Smooth muscle cell of the brain vasculature (primary cell): ENCODE measurements at places on chromosomes 2 and 18.

GRCh38 chr2:19033240-19033639 lies 325.2 kb downstream of the OSR1 start:
- no peak for DNase-seq

DNA sequence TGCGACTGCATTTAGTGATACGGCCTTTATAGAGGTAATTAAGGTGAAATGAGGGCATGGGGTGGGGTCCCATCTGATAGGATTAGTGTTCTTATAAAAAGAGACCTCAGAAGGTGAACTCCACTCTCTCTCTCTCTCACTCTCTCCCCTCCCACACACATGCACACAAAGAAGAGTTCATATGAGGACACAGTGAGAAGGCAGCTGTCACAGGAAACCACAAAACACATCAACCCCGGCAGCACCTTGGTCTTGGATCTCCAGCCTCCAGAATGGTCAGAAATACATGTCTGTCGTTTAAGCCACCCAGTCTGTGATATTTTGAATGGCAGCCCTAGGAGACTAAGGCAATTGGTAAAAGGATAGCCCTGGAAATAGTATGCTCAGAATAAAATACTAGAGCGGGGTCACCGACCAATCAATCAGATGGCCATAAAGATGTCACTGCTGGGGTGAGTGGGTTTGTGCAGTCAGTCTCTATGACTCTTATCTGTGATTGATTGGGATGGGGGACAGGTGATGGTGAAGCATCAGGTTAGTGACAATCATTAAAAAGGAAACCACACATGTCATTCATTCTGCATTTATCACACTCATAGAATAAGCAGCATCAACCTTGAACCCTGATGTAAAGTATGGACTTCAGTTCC lies 118.9 kb upstream of the POU3F3 start:
- DNase-seq: no peak

DNA sequence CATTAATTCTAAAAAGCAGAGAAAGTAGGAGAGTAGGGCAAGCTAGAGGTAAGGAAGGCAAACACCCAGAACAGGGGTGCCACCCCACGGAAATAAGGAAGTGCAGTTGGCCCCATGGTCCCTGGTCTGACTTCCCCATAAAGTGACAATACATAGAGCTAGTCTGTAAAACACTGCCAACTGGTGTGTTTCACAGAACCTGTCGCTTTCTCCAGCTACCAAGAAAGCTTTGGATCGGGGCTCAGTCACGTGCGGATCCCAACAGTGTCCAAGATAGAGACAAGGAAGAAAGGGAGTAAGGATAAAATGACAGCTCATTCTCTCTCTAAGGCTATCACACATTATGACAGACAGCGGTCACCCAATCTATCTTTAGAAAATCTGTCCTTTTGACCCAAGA lies 36.4 kb downstream of the TBC1D8 start:
- no peak for DNase-seq

GRCh38 chr2:54945391-54946219 lies 104.6 kb downstream of the RTN4 start:
- peak; percentile 26 for DNase-seq

- DNase-seq: no peak
These were observed 53.1 kb downstream of the RHBDD1 start for GRCh38 chr2:226888971-226889370.

- DNase-seq: no peak
These were observed 43.8 kb downstream of the STAT1 start for GRCh38 chr2:190970160-190970559.

- no peak for DNase-seq
These were observed 1420.3 kb upstream of the PIK3C3 start for GRCh38 chr18:40534723-40535122.

- no peak for DNase-seq
These were observed 145.0 kb upstream of the SPATS2L start for GRCh38 chr2:200161458-200161857.

DNA sequence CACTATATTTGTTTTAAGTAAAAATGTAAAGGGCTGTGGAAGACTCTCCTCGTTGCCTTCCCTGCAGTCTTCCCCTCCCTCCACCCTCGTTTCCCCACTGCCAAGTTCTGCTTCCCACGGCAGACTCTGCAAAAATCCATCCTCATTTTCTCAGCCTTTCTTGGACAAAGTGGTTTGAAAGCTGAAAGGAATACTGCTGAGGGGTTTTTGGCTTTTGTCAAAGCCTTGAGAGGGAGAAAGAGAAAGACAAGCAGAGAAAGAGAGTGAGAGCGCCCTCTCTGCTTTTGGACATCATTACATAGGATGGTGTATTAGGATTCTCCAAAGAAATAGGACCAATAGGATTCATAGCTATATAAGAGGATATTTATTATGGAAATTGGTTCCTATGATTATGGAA lies 455.9 kb upstream of the SOX11 start:
- DNase-seq: no peak

DNA sequence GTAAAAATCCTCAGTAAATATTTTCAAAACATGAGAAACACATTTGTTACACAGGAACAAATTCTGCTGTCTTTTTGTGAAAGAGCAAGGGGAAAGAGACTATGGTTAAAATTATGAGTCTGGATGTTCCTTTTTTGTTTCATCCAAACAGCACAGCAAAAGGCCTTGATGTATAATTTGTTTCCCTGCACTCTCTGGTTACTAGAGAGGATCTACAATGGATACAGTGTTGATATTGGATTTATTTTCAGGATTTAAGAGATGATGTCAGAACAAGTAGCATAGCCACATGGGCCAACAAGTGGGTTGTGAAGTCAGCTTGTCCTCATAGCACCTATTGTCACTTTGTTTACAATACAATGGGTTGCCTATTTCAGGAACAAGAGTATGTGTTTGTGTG lies 11.3 kb upstream of the ERBB4 start:
- DNase-seq: no peak

DNA sequence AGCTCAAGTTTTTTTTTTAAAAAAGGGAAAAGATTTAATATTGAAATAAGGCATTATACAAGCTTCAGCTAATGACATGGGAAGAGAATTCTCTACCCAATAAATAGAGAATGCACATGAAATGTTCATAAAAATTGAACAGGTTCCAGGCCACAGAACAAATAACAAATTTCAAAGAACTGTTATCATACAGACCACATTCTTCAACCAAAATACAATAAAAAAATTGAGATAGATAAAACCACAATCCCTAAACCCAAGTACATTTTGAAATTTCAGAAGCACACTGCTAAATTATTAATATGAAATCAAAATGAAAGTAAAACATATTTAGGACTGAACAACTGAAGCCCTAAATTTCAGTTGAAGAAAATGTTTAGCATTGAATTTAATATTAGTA lies 89.6 kb downstream of the BCL2 start:
- no peak for DNase-seq

GRCh38 chr2:45370369-45370768 lies 240.7 kb downstream of the SRBD1 start:
- DNase-seq: no peak

DNA sequence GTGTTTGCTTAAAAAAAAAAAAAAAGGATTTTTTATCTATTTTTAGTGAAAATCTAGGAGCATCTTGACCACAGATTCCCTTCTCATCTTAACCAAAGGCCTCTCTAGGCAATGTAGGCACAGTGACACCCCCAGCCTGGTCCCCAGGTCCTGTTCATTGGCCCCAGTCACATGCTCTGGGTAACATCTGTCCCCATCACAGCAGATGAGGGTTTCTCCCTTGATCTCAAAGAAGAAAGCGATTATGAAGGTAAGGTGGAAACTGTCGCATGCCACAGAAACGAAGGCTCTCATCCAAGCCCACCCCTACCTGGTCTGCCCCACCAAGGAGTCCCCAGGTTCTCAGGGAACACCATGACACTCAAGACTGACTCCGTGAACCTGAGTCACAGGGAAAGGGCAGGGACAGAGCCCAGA lies 4.7 kb downstream of the HS6ST1 start:
- DNase-seq: no peak

GRCh38 chr2:231218366-231218765 lies 19.9 kb downstream of the ARMC9 start:
- no peak for DNase-seq

GRCh38 chr18:28890791-28891190 lies 713.9 kb upstream of the CDH2 start:
- no peak for DNase-seq

GRCh38 chr2:164840458-164840929 lies 1.1 kb downstream of the COBLL1 start:
- DNase-seq: no peak

- no peak for DNase-seq
These were observed 798 bp downstream of the TANC1 start for GRCh38 chr2:158969162-158969714.

- no peak for DNase-seq
These were observed 8.4 kb upstream of the LIMS2 start for GRCh38 chr2:127683757-127684156.

GRCh38 chr2:41955316-41956043 lies 92.3 kb upstream of the PKDCC start:
- DNase-seq: no peak

- DNase-seq: no peak
These were observed 60.2 kb downstream of the TMEM247 start for GRCh38 chr2:46539327-46540276.

GRCh38 chr2:9170458-9171130 lies 36.0 kb upstream of the ASAP2 start:
- no peak for DNase-seq

- DNase-seq: no peak
These were observed 110.2 kb downstream of the BARD1 start for GRCh38 chr2:214699236-214699635.

DNA sequence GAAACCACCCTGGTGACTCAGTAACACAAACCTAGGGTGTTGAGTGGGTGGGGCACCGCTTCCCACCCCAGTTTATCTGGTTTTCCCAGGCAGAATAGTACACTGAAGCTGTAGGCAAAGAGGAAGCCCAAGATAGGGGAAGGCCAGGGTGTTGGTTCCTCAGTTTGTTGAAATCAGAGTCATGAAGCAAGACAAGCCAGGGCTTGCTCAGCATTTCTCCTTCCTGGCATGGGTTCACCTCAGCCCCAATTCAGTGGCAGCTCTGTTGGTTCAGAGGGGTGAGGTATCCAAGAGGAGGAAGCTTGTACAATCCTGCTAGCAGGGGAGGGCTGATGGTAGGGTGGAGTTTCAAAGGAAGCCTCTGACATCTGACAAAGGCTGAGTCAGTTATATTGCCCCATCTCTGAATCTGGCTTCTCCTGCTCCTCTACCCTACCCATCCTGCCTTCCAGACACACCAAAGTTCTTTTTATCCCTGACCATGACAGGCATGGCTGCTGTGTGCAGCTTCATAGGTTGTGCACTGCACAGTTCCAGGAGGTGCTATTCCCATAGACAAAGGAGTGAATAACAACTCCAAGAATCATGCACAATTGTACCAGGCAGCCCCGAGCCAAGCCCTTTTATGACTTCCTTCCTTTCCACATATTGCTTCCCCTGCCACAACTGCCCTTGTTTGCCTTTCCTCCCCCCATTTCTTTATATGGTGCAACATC lies 24.9 kb upstream of the RAB10 start:
- DNase-seq: no peak

- DNase-seq: no peak
These were observed 22.2 kb downstream of the HK2 start for GRCh38 chr2:74856004-74856578.

DNA sequence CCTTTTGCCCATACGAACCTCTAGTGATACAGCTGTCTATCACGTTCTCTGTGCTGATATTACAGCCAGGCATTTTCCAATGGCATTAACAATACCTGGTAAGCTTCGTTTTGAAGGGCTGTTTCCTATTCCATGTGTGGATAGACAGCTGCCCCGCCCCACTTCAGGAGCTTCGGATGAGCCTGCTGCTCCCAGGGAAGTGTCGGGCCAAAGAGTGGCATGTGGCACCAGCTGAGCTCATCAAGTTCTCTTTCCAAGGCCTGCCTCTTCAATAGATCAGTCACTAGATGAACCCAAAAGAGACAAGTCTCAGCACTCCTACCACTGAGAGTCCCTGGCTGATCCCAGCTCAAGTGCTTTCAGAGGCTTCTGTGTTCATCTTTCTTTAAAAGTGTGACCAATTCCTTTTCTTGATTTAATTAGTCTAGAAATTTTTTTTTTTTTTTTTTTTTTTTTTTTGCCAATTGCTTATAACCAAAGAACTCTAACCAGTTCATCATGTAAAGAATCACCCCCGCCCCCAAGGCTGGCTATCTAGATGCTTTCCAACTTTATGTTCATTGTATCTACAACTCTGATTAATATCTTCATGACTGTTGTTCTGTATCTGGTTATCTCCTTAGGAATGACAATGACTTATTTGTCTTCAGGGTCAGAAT lies 46.6 kb downstream of the HDAC4 start:
- DNase-seq: no peak

DNA sequence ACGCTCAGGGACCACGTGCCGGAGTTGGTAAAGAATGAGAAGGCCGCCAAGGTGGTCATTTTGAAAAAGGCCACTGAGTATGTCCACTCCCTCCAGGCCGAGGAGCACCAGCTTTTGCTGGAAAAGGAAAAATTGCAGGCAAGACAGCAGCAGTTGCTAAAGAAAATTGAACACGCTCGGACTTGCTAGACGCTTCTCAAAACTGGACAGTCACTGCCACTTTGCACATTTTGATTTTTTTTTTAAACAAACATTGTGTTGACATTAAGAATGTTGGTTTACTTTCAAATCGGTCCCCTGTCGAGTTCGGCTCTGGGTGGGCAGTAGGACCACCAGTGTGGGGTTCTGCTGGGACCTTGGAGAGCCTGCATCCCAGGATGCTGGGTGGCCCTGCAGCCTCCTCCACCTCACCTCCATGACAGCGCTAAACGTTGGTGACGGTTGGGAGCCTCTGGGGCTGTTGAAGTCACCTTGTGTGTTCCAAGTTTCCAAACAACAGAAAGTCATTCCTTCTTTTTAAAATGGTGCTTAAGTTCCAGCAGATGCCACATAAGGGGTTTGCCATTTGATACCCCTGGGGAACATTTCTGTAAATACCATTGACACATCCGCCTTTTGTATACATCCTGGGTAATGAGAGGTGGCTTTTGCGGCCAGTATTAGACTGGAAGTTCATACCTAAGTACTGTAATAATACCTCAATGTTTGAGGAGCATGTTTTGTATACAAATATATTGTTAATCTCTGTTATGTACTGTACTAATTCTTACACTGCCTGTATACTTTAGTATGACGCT lies 5.8 kb downstream of the MYCN start:
- no peak for DNase-seq

GRCh38 chr2:225270861-225271260 lies 128.6 kb upstream of the NYAP2 start:
- peak; percentile 35 for DNase-seq

GRCh38 chr2:136086253-136087016 lies 31.5 kb downstream of the CXCR4 start:
- DNase-seq: no peak
